ENCODE measurements at places on chromosomes 7 and 10.
A peak's percentile ranks its signal among the peaks of the same experiment; 100 is the strongest.

DNA sequence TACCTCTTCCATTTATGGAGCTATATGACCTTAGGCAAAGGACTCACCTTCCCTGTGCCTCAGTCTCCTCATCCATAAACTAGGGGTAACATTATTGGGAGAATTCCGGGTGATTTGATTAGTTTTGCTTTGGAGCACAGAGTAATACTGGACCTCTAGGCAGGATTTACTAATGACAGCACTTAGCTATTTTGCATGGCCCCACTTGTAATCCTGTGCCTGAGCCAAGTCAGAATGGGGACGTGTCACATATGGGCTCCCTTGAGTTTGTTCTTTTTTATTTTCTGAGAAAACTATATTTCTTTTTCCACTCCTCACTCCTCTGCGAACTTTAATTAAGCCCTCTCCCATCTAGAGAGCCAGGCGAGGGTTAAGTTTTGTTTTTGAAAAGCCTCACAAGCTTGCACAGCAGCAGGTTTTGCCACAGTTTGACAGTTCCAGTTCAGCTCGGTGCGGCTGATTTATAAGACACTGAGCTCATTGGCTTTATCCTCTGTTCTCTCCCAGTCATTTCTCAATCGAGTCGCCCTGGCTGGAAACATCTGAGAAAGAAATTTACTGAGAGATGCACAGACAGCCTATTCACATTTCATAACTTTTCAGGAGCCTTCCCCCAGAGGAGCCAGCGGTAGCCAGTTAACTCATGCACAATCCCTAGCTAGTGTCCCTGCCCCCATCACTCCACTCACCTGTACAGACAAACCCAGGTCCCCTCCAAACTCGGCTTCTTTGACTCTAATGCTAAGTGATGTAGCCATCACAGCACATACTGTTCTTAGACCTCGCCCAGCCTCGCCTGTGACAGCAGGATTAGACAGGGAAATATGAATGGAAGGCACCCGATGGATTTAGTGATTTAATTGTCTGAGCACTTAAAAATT lies 441.9 kb upstream of the NPVF start:
- no peak for DNase-seq

- no peak for DNase-seq
Measured at GRCh38 chr10:86837663-86838062, 81.2 kb downstream of the BMPR1A start.

GRCh38 chr10:79335470-79336235 lies 11.6 kb upstream of the PPIF start:
- DNase-seq: no peak

GRCh38 chr7:29271319-29271658 lies 76.7 kb downstream of the CHN2 start:
- DNase-seq: no peak

DNA sequence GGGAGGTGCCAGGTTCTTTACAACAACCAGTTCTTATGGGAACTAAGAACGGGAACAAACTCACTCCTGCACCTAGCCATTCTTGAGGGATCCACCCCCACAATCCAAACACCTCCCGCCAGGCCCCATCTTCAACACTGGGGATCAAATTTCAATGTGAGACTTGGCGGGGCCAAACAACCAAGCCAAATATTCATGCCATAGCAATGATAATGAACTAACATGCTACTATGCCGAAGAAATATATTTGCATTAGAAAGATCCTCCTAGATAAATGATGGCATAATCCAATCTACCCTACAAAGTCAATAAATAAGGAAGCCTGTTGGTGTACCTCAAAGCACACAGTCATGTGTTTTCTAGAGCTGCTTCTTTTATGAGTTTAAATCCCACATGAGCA lies 57.6 kb downstream of the CCDC71L start:
- DNase-seq: no peak

- no peak for DNase-seq
Measured at GRCh38 chr10:31936933-31937332, 8.3 kb upstream of the ARHGAP12 start.

DNA sequence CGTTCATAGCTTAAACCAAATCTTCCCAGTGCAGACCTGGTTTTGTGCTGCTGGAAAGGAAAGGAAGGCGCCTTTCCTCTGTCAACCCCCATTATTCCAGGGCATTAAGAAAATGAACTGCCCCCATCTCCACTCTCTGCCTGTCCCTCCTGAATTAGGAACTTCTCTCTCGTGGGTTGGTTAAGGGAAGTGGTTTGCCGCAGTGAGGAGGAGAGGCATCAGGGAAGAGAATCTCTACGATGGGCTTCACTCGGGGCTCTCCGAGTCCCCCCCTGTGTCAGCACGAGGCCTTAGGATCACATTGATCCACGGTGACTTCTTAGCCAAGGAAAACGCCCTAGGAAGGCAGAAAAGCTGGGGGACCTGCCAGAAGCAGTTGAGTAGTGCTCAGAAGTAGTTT lies 53.9 kb upstream of the LYZL2 start:
- no peak for DNase-seq

DNA sequence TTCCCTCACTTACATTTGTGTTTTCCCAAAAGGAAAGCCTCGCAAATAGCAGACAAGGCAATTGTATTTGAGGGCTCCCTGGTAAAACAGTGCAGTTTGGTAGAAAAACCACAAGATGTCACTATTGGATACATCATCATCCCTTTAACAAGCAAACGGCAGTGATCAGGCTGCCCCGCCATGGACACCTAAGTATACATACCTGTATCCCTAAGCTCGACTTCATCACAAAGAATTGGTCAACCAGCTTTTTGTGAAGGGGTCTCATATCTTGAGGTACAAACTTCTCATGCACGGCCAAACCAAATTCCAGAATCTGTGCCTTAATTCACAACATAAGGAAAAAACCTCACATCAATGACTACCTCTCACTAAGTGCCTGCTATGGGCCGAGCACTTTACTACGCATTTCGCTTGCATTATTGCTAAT lies 179.5 kb upstream of the IMMP2L start:
- DNase-seq: peak; percentile 76

- no peak for DNase-seq
Measured at GRCh38 chr7:17564678-17565212, 266.3 kb downstream of the AHR start.

DNA sequence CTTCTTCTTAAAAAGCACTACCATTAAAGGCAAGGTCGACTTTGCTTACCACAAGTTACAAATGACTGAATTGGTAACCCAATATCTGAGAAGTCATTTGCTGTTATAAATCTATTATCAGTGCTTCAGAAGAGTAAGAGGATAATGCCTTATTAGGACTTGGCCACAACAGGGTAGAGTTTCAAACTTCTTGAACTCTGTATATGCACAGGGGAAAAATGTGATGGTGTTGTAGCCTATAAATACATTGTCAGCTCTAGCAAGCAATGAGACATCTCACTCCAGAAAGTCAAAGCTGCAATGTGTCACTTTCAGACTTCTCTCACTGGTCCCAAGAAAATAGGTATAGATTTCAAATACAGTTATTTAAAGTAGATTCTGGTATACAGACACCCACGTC lies 9.3 kb downstream of the TFEC start:
- no peak for DNase-seq

- DNase-seq: no peak
Measured at GRCh38 chr7:72057796-72058195, 354.3 kb downstream of the CALN1 start.

GRCh38 chr10:104922810-104923209 lies 281.7 kb downstream of the SORCS3 start:
- DNase-seq: no peak

DNA sequence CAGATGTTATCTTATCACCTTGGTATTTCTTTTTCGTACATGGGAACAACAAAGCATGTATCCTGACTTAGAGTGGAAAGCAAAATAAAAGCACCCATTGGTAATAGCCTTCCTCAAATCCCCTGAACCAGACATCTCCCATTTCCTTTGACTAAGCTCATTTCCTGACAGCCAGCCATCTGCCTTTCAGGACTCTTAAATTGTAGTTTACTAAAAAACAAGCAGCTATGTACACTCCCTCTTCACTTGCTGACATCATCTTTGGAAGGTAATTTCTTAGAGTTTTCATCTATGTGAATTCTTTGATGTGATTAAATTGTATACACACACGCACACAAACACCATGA lies 40.7 kb downstream of the ARL4A start:
- DNase-seq: no peak

- DNase-seq: no peak
Measured at GRCh38 chr7:135575296-135575695, 17.6 kb downstream of the NUP205 start.

DNA sequence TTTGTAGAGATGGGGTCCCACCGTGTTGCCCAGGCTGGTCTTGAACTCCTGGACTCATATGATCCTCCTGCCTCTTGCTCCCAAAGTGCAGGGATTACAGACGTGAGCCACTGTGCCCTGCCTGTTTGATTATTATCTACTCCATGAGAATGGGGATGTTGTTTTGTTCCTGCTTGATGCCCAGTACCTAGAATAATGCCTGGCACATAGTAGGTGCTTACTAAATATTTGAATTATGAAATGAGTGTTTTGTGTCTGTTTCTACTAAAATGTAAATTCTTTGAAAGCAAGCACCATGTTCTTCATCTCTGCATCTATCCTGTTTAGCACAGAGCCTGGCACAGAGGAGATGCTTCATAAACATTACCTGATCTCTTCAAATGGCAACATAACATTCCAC lies 40.9 kb downstream of the ZNF783 start:
- DNase-seq: no peak

DNA sequence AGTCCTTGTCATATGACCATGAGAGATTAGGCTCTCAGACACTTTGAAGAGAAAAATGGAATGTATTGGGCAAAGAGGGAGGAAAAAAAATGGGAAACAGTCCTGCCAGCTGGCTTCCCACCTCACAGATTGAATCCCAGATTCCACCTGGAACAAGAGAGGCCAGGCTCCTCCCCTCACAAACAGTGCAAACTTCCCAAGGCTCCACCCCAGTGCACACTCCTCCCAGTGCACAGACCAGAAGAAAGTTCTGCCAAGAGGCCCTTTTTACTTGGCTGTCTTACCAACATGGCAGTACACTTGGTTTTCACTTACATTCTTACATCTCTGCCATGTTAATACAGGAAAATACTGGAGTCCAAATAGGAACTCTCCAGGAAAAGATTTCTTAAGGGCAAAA lies 202.3 kb downstream of the AHR start:
- DNase-seq: no peak

- DNase-seq: no peak
Measured at GRCh38 chr10:17029581-17030271, 99.9 kb downstream of the CUBN start.

DNA sequence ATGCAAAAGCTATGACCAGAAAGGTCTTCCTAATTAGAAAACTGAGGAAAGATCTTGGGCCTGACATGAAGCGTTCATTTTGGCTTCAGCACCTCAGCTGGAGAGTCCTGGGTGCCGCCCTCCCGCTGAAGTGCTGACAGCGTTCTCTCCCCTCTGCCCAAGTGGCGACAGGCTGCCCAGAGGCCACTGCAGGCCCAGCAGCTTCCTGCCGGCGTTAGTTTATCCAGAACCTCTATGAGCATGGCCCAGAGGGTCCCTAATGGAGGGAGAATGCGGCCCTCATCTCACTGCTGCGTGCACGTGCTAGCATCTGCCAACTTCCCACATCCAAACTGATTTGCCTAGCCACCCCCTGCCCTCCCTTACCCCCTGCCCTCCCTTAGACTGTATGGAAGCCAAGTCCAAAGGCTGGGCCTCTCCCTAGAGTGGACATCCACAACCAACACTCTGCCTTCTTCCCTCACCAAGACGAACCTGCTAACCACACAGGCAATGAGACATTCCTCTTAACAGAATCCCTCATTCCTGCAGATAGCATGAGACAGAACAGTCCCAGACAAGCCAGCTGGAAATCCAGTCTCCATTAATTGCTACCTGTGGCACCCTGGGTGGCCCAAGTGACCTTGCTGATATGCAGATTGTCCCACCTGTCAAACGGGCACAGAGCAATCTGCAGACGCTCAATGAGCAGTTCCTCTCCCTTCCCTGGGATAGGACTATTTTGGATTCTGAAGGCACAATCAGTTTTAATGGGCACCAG lies 108.4 kb downstream of the C10orf90 start:
- DNase-seq: no peak

GRCh38 chr10:97861097-97861750 lies 11.6 kb downstream of the GOLGA7B start:
- DNase-seq: no peak

DNA sequence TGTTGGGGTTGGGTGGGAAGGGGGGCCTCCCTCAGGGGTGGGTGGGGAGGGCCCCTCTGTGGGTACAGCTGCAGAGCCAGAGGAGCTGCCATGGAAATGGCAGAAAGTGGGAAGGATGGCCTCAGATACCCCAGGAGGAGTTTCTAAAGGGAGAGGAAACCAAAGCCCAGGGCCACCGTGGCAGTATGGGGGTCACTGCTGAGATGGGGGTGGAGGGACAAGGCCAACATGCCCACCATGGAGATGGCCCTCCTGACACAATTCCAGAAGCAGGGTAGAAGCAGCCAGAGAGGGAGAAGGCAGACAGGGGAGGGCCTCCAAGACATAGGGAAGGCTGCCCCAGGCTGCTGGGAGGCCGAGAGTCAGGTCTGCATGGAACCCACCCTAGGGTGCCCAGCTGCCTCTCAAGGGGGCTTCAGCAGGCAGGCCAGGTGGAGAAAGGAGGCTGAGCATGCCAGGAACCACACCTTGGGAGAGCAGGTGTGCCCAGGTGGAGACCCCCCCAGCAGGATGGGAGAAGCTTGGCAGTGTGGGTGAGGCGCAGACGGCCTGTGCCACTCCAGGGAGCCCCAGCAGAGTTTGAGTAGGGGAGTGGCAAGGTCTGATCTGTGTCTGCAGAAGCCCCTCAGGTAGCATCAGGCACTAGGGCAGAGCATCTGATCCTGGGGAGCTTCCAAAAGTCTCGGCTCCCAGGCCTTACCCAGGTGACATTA lies 146.8 kb downstream of the ARHGAP22 start:
- DNase-seq: no peak

DNA sequence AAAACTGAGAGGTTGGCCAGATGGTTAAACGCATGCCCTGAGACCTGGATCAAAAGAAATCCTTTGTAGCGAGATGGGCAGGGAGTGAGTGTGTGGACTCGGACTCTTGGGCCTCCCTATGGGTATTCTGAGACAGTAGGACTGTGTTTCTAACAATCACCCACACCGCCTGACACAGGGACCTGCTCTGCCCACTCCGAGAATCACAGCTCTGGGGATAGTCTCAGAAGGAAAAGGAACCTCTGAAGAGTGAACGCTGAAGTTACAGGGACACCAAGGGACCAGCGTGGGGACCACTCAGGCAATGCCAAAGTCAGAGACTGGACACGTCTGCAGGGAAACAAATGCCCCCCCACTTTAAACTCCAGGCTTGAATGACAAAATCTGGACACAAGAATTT lies 242.1 kb upstream of the TCERG1L start:
- no peak for DNase-seq

- peak; percentile 42 for DNase-seq
Measured at GRCh38 chr10:118754229-118754555, 578 bp downstream of the CACUL1 start.

DNA sequence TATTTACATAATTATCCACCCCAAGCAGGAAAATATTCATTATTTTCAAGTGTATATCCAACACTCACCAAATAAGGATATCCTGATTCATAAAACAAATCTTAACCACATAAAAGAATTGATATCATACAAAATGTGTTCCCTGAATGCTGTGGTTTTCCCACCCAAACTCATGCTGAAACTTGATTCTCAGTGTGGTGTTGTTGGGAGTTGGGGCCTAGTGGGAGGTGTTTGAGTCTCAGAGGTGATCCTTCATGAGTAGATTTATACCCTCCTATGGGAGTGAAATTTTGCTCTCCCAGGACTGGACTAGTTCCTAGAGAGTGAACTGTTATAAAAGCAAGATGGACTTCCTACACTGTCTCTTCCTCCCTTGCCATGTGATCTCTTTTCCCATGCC lies 1028.3 kb downstream of the SORCS1 start:
- no peak for DNase-seq

- DNase-seq: no peak
Measured at GRCh38 chr7:28785041-28785995, 172.8 kb downstream of the TRIL start.

Measured in SK-N-DZ (cell line).